ENCODE measurements at places on chromosomes 3 and 15.

DNA sequence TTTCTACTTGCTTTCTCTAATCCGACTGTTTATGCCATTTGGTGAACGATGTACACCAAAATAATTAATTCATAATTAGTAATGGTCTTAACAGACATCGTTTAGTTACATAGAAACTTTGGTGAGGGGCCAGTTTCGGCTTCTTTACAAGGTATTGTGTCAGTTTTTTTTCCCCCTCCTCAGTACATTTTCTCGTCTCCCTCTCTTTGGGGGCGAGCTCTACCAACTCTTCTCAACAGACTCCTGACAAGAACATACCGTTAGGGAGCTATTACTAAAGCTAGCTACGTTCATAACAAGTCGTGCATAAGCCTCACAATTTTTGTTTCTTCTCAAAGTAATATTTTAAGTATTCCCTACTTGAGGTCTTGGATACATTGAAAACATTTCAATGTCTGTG, 1.4 kb downstream of the U2SURP start:
- DNase-seq = no peak

DNA sequence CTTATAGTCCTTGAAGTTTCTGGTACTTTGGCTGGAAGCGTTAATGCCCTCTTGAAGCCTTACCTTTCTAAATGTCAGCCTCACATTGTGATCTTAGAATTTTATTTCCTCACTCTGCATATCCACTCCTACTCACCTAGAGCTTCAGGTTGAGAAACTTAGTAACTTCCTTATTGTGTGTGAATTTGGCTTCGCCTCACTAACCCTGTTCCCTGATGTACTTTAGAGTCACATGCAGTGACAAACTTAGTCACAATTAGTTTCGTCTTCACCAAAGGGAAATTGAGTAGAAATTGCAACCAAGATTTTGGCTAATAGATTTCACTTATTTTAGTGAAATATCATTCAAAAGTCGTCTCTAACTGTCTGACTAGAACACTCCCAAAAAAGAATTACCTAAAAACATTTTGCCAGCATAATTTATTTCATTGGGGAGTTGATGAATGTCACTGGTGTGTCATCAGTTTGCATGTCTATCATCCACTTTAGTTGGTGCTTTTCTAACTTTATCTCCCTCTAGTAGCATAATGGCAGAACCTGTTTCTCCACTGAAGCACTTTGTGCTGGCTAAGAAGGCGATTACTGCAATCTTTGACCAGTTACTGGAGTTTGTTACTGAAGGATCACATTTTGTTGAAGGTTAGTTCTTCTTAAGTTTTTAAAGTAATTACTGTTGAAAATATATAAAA, 960 bp downstream of the MFN1 start:
- DNase-seq = no peak

- DNase-seq = no peak
Observed at GRCh38 chr3:123605789-123606234, 21.0 kb upstream of the HACD2 start.

DNA sequence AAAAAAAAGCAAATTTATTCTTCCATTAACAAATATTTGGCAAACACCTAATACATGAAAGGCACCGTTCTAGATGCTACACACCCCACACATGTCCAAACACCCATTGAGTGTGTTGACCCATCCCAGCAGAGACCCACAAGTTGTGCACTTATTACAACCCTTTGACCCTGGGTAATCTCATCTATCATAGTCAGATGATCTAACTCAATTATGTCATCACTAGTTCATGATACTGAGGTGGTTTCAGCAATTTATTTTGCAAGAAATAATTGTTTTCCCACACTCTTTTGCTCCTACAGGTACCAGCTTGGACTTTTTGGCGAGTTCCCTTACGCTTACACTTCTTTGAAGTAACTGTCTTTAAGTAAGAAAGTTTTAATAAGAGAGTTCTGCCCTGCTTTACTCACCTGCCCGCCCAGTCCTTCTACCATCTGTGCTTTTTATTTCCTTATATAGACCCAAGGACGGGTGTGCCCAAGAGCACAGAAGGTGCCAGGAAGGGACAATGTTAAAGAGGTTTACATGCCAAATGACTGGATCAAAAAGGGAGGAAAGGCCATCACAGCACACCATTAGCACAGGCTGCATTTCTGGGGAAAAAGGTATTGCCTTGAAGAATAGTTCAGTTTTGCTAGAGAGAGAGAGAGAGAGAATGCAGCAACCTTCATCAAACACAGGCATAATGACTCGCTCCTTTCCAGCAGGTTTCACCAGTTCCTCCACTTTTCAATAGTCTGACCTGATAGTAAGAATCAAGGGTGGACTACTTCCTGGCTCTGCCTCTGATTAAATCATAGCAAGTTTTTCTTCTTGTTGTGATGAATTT, 54.5 kb upstream of the ATP11B start:
- no peak for DNase-seq

DNA sequence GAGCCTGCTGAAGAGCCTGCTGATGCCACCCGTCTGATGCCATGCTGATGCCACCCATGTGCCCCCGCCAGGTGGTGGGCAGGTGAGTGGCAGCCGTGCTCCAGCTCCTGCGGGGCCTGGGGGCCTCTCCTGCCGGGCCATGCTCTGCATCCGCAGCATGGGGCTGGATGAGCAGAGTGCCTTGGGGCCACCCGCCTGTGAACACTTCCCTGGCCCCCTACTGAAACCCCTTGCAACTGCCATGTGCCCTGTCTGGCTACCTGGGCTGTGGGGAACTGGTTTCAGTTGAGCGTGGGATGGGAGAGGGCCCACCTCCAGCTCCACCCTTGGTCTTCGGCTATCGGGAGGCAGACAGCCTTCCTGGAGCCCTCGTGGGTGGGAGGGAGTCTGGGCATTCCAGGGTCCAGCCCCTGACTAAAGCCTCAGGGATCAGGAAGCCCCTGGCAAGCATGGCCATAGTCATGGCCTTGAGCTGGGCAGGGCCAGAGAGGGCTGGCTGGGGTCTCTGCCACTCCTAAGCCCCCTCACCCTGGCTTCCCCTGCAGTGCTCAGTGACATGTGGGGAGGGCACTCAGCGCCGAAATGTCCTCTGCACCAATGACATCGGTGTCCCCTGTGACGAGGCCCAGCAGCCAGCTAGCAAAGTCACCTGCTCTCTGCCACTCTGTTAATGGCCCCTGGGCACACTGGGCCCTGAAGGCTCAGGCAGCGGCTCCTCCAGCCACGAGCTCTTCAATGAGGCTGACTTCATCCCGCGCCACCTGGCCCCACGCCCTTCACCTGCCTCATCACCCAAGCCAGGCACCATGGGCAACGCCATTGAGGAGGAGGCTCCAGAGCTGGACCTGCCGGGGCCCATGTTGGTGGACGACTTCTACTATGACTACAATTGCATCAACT, 92.2 kb downstream of the TBC1D2B start:
- DNase-seq = no peak

- peak; percentile 38 for DNase-seq
Observed at GRCh38 chr3:104102386-104102785, 1264.3 kb upstream of the ALCAM start.

GRCh38 chr3:37582086-37582485, 279.6 kb upstream of the CTDSPL start:
- no peak for DNase-seq

GRCh38 chr3:141561426-141562034, 74.7 kb downstream of the RASA2 start:
- peak; percentile 38 for DNase-seq

- DNase-seq = no peak
Observed at GRCh38 chr3:79506751-79507150, 261.0 kb downstream of the ROBO1 start.

- no peak for DNase-seq
Observed at GRCh38 chr3:126880901-126881300, 102.0 kb upstream of the PLXNA1 start.

DNA sequence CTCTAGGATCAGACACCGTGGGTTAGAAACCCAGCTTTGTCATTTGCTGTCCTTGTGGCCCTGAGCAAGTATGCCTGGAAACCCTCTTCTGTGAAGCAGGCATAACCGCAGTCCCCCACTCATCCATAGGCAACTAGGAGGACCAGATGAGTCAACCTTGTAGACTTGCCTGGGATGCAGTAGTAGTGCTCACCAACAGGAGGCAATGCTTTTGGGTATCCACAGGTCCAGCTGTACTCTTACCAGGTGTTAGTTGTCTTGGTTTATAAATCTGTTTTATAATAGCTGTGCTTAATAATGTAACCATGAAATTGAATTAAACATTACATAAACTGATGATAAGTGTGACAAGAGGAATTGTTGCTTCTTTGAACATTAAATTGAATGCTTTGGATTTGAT, 389.3 kb downstream of the IL20RB start:
- DNase-seq = no peak

DNA sequence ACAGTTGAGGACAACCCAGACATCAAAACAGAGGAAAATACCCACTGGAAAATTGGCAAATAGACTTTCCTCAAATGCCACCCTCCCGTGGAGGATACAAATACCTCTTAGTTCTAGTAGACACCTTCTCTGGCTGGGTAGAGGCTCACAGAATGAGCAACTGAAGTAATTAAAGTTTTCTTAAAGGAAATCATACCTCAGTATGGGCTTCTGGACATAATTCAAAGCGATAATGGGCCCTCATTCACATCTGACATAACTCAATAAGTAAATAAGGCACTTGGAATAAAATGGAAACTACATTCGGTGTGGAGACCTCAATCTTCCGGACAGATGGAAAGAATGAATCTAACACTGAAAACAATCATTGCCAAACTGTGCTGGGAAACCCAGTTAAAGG, 115.2 kb upstream of the PLCL2 start:
- DNase-seq = no peak
